Vagina (tissue), 2 donors: ENCODE measurements at places on chromosomes 6 and 20. TPM values are rescaled to one million over a fixed set of nuclear protein-coding genes. Genes with fewer than 3 reads are reported as not detected.

DNAH8 gene
- total RNA-seq: not detected

SOX18 gene
- 57.2 TPM for total RNA-seq

LAMA2 gene
- total RNA-seq: 91.1 TPM

KCNS1 gene
- not detected for total RNA-seq

C6orf141 gene
- 14.2 TPM for total RNA-seq

SLC22A16 gene
- total RNA-seq: not detected

XKR7 gene
- total RNA-seq: not detected

ERVFRD-1 gene
- total RNA-seq: 0.25 TPM

ARG1 gene
- total RNA-seq: not detected

CLIC5 gene
- total RNA-seq: 3.4 TPM

TFAP2D gene
- not detected for total RNA-seq

KIF13A gene
- total RNA-seq: 43.0 TPM

NRSN1 gene
- 1.5 TPM for total RNA-seq

FAM83C gene
- total RNA-seq: 16.9 TPM

PAX1 gene
- not detected for total RNA-seq

ZNF335 gene
- total RNA-seq: 24.1 TPM

TMEM200A gene
- 3.9 TPM for total RNA-seq

NCOA6 gene
- 19.2 TPM for total RNA-seq

CDSN gene
- 1.5 TPM for total RNA-seq

ASIP gene
- total RNA-seq: not detected

ATP9A gene
- total RNA-seq: 35.8 TPM

CCN6 gene
- not detected for total RNA-seq

TBPL1 gene
- total RNA-seq: 17.7 TPM

C20orf144 gene
- not detected for total RNA-seq

EYS gene
- not detected for total RNA-seq

PARD6B gene
- 4.7 TPM for total RNA-seq

BRPF3 gene
- 18.7 TPM for total RNA-seq

CST5 gene
- not detected for total RNA-seq

HSPA12B gene
- total RNA-seq: 21.6 TPM

ARHGAP18 gene
- total RNA-seq: 7.6 TPM

RIN2 gene
- 86.9 TPM for total RNA-seq
